ENCODE measurements at places on chromosomes 12 and 14.

- no peak for DNase-seq
Observed at GRCh38 chr14:101562659-101563351, 1.5 kb downstream of the DIO3 start.

GRCh38 chr14:71179066-71179465 is 271.8 kb downstream of the PCNX1 start:
- DNase-seq: no peak

DNA sequence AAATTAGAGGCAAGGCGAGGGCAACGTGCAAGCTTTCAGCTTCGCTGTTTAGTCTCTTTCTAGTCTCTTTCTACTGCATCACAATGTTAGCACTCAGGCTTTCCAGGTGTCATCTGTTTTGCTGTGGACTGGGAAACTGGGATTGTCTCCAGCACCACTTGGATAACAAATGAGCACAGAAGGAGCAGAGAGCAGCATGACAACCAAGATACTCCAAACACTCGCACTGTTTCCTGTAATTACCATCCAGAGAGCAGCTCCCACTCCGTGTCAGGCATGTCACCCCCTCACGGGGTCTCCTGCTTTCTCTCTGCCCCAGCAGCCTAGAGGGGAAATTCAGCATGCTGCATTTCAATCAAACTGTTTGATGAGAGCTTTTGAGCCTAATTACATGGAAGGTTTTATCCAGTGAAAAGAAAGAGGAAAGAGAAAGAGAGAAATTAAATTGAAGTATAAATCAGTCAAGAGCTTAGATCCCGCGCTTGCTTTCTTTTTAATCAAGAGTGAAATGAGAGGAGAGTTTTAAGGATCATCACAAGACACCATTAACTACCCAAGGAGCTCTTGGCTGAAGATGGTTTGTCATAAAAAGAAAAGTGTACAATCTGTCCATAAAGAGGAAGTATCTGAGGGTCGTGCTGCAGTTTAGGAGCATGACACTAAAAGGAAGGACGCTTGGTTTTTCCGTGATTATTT is 917.7 kb downstream of the DIO2 start:
- no peak for DNase-seq

GRCh38 chr12:132446633-132447326 is 43.2 kb upstream of the FBRSL1 start:
- no peak for DNase-seq

- peak; percentile 40 for DNase-seq
Observed at GRCh38 chr12:88185988-88186387, 43.9 kb downstream of the TMTC3 start.

- peak; percentile 59 for DNase-seq
Observed at GRCh38 chr12:106066051-106066705, 72.6 kb downstream of the NUAK1 start.

GRCh38 chr14:59275668-59276067 is 87.2 kb downstream of the DAAM1 start:
- peak; percentile 89 for DNase-seq

DNA sequence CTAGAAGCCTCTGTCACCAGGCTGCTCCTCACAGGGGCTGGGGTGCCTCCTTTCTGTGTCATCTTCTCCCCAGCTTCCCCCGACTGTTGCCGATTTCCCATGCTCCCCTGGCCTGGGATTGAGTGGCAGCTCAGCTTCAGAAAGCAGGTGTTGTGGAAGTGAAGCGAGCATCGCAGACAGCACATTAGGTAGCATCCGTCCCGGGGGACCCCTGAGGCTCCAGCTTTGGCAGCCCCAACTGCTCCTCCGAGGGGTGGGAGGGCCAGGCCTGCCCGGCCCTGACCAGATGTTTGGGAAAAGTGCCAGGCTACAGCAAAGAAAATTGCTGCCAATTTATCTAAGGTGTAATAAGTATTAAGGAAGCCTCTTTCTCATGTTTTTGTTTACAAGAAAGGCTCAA is 1045.6 kb downstream of the BCL11B start:
- no peak for DNase-seq

DNA sequence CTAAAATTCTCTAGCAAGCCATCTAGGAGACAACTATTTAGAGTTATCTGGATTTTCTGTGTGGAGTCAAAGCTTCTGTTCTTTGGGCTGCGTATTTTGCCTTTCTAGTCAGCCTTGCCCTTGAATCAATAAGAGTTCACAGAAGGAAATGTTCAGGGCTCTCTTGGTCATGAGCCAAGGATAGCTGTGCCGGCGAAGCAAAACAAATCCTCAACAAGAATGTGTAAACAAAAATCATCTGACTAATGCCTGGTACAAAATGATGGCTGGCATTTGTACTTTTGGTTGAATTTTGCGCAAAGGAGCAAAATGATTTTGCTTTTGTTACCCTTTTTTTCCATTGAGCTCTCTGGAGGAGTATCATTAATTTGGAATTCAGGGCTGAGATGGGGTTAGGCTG is 171.1 kb downstream of the DACT1 start:
- DNase-seq: peak; percentile 61

GRCh38 chr14:22865424-22866405 is 5.8 kb upstream of the LRP10 start:
- DNase-seq: no peak

DNA sequence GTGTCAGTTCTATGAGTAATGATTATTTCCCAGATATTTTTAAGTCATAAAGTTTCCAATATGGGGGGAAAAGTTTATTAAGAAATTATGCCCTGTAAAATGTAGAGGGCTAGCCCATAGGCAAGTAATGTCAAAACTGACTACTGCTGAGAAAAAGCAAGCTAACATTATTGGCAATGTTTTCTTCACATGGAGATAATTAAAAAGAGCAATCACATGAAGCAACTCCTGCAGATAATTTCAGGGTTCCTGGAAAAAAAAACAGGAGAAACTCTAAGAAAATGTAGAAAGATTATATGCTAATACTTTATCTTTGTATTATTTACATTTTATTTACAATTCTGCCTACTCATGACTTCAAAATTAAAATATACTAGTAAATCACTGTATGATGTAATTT is 39.8 kb downstream of the PPP1R12A start:
- no peak for DNase-seq

DNA sequence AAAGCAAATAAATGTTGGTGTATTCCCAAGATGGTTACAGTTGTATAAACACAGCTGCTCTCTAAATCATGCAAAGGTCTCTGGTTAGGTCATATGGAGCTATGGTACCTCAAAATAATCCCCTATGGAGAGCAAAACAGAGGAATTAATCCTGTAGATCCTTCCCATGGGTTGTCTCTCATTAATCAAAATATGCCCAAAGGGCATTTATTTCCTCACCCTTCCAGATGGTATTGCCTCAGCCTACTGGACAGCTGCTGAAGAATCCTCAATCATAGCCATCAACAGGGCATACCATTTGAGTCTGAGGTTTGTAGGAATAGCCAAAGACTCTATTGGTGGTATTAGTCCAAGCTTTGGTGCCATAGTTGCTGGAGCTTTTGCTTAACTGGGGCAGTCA is 360.9 kb downstream of the RPL10L start:
- DNase-seq: no peak

- no peak for DNase-seq
Observed at GRCh38 chr14:66514213-66514612, 6.3 kb downstream of the GPHN start.

DNA sequence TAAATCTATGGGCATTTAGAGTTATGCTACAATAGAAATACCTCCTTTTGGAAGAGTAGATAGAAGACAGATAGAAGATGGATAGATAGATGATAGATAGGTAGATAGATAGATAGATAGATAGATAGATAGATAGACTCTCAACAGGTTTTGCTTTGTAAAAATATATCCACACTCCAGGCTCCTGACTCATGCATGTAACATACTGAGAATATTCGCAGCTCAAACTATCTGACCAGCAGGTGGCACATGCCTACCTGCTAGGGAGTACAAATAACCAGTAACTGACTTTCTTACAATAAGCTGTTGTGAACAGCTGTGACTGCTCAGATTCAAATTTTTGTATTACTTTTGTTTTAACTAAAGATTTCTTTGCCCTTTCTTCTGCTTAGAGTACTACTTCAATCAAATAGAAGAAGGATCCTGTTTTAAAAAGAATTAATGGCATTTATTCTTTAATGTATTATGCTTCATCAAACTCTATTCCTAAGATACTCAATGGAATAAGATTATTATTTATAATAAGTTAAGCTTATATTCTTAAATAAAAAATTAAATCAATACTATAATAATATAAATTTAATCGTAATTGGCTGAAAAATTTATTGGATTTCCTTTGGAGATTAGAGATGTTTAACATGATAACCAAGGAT is 15.8 kb upstream of the CPNE8 start:
- peak; percentile 68 for DNase-seq

DNA sequence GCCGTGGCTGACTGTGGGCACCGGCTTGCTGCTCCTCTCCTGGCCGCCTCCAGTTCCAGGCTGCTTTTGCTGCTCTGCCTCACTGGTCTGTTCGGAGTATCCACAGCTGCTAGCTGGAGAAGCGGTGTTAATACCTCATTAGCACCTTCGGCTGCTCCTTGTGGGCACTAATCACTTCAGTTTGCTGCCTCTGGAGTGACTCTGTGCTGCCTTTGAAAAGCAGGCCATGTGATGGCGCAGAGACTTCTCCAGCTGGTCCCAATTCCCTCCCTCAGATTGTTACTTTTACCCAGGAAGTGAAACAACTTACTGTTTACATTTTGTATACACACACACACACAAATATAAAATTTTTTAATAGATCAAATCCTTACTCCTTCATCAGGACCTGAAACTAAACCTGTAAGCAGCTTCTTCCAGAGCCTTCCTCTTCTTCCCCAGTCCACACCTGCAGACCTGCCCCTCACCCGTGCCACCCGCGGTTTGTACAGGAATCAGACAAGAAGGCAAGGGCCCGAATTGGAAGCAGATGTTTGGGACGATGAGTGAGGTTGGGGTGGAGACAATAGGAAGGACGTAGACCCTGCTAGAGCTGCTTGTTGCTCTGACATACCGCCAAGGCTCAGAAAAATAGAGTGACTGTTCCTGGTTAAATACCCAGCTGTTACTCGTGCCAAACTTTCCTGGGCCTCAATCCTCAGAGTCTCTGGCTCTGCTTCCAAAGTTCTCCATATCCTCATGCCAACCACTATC is 41.5 kb upstream of the LTBP2 start:
- DNase-seq: no peak

DNA sequence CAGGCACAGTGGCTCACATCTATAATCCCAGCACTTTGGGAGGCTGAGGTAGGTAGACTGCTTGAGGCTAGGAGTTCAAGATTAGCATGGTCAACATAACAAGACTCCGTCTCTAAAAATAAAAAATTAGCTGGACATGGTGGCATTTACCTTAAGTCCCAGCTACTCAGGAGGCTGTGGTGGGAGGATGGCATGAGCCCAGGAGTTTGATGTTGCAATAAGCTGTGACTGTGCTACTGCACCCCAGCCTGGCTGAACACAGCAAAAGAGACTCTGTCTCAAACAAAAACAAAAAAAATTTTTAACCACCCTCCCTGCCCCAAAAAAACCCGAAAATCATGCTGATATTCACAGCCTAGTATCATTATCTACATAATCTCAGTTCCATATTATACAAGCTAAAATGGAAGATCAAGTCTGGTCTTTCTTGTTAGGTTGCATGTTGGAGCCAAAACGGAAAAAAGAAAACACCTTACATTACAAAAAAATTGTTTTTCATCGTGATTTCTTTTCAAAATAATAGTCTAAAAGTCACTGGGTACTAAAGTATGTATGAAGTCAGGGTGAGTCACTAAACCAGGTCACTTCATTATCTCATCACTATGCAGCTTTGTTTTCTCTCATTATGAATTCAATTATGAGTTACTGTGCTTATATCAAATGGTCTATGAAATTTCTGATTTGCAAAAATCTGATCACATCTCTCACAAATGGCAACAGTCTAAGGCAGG is 13.8 kb downstream of the GXYLT1 start:
- peak; percentile 61 for DNase-seq

GRCh38 chr14:70148911-70149595 is 39.7 kb downstream of the SLC8A3 start:
- no peak for DNase-seq

- DNase-seq: peak; percentile 5
Observed at GRCh38 chr14:71267691-71268090, 360.4 kb downstream of the PCNX1 start.

DNA sequence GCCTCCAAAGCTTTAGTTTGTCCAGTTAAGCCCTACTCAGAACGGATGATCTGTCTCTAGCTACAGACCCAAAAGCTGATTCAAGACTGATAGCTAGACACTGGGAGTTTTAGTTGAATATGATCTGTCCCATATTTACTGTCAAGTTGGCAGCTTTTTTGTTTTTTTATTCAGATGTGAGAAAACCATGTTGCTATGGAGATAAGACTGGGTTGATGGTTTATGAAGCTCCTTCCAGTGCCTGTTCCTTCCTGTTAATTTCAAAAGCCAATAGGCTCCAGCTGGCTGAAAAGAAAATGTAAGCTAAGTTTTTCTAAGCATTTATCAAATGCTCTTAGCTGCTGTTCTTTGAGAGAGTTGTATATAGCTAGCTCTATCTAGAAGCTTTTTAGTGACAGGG is 4.7 kb downstream of the DYNLL1 start:
- DNase-seq: peak; percentile 33

Measured in endothelial cell of umbilical vein (primary cell).